ENCODE measurements at places on chromosomes 4 and X.

DNA sequence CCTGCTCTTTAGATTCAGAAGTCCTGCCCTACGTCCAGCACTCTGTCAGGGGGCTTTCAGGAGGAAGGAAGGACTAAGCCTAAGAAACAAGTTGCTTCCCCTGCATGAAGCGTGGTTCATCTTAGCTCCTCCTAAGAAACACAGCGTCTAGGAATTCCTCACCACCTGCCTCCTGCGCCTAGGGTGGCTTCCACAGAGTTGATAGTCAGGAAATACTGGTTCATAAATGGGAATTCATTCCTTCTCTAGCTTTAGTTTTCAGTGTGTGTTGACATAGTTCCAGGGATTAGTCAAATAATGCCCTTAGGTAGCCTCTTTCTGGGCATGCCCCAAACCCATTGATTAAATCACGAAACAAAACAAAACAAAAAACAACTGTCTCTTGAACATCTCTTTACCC, 1.7 kb upstream of the MXRA5 start:
- DNase-seq: no peak

DNA sequence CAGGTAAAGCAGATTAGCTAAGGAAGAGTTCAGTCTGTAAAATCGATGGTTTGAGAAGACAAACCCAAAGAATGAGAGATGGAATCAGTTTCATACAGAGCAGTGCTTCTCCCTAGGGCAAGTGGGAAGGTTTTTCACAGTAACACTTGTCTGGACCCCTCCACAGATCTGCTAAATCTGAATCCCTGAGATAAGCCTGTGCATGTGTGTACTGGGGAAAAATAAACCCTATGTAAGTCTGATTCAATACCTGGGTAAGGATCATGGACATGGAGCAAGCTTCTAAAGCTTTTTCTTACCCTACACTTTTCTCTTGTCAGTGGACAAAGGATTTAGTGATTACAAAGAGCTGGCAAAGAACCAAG, 13.6 kb downstream of the ELOVL6 start:
- no peak for DNase-seq

DNA sequence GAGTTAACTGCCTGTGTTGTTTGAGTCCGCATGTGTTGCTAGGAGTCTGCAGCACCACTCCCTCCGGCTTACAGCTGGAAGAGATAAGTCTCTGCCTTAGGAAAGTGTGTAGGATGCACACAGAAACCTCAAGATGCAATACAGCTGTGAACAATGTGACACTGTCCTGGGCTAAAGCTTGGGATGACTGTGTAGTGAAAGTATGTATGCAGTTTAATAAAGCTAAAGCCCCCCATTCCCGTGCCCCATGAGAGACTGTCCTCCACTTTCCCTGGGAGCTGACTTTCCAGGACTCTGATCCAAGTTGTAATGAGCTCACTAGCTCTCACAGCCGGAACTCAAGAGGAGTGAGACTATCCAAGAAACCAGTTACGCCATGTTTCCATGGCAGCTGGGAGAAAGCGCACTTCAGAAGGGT, 156.6 kb upstream of the FTHL17 start:
- no peak for DNase-seq

GRCh38 chr4:108135549-108136209, 33.1 kb downstream of the LEF1 start:
- DNase-seq: no peak

DNA sequence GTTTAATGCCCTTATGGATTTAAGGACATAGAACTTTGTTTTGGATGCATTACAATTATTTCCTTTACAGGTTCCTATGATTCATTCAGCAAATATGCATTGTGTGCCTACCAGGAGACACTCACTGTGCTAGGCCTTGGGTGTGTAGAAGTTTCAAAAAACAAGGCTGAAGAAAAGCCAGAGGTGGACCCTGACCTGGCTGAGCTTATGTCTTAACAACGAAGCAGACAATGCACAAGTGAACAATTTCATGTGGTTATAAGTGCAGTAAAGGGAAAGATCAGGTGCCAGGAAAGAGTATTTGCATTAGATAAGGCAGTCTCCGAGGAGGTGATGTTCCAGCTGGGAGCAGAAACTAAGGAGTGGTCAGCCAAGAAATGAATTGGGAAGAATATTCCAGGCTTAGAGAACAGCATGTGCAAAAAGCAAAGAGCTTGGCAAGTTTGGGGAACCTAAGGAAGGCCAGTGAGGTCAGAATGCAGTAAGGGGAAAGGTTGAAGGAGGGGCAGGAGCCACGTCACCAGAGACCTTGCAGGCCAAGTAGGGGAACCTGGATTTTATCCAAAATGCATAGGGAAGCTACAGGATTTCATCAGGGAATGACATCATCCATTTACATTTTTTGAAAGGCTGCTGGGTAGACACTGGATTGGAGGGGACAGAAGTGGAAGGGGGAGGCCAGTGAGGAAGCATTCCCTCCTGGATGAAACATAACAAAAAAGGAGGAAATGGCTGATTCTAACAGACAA, 193.6 kb downstream of the SOWAHB start:
- DNase-seq: no peak

GRCh38 chrX:23841847-23842522, 59.0 kb downstream of the SAT1 start:
- no peak for DNase-seq

DNA sequence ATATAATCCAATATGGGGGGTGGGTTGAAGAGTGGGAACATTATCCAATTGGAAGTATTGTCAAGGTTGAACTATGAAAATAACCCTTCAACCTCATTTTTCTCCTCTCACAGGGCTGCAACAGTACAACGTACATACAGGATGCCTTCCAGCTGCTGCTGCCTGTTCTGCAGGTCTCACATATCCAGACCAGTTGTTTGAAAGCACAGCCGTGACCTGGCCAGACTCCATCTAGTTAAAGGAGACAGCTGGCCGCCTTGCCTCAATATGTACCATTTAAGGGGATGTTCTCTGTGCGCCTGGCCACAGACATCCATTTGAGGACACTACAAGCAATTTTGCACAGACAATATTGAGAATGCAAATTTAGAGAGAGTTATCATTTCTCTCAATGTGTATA, 75.7 kb downstream of the FAM114A1 start:
- no peak for DNase-seq

- DNase-seq: no peak
These were observed 96.9 kb downstream of the CHRDL1 start for GRCh38 chrX:110698696-110699095.

GRCh38 chr4:165454426-165454825, 75.6 kb downstream of the CPE start:
- DNase-seq: no peak

All from CD8-positive, alpha-beta T cell (primary cell).